ENCODE measurements at places on chromosomes 5 and 9. TPM values are rescaled to one million over a fixed set of nuclear protein-coding genes. Genes with fewer than 3 reads are reported as not detected.
A peak's percentile ranks its signal among the peaks of the same experiment; 100 is the strongest.

DNA sequence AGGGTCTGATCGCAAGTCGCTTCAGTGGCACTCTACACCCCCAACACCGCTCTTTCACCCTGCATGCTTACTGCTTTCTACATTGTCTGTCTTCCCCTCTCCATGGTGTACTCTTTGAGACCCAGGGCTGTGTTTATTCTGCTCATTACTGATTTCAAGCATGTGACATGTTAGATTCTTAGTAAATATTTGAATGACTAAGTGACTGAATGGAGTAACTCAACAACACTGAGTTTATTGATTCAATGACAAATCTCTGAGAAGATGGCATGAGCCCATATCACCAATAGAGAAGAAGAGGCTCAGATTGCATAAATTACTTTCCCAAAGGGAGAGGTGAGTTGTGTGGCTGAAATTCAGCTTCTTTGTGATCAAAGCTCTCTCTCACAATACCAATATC is 89.7 kb upstream of the OSMR start:
- DNase-seq = no peak

DNA sequence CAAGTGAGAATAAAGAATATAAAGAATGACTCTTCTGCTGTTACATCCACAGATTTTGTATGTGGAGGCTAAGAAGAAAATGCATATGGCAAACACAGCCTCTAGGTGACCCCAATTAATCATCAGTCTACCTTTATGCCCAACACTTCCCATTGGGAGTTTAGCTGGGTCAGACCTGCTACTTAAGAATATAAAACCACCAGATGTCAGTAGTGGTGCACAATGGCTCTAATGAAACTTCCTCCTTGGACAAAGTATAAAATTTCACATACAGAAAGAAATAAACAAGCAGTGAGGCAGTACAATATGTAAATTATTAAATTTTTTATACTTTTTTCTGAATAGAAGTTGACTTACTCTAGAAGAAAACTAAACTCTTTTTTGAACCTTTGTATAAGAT is 539.9 kb downstream of the BRINP1 start:
- peak; percentile 18 for DNase-seq

UBAC1 gene
- 35.2 TPM for polyA plus RNA-seq

SPARC gene
- 15,889 TPM for polyA plus RNA-seq
